ENCODE measurements at places on chromosomes 2 and 18. TPM values are rescaled to one million over a fixed set of nuclear protein-coding genes. Genes with fewer than 3 reads are reported as not detected.

The ABCG5 gene
- total RNA-seq = not detected

DNA sequence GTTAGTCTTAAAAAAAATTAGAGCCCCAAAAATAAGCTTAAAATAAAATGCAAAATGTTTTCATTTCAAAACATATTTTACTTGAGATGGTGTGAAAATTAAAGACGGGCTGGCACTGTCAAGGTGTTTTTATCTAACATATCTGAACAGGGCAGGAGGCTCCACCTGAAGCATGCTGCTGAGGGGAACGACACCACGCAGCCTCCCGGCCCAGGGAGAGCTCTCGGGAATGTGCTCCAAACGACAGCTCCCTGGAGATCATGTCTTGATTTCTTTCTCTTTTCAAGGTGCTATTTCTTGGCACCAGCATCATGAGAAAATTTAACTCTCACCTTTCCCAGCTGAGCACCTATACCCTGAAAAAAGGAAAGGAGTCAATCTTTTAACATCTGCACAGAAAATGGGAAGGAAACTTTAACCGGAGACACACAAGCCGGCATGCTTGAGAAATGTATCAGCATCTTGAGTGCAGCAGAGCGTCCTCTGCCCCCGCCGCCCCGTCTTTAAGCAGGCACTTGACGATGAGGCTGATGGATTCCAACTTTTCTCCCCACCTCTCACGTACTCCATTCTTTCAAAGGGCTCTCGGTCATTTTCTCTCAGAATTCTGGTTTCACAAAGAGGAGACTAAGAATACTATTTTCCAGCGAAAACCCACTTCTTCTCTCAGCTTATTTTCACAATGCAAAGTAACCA is 56.6 kb downstream of the EIPR1 start:
- DNase-seq = no peak

GRCh38 chr18:9803063-9803697 is 82.6 kb upstream of the TXNDC2 start:
- no peak for DNase-seq

- no peak for DNase-seq
Observed at GRCh38 chr2:9831670-9832069, 11.6 kb upstream of the TAF1B start.

The C18orf54 gene
- total RNA-seq = 1.1 TPM

The SDC1 gene
- total RNA-seq = 0.66 TPM

The INHA gene
- 1.4 TPM for total RNA-seq

The CFC1 gene
- not detected for total RNA-seq

The CRACDL gene
- 2.9 TPM for total RNA-seq

The CDK15 gene
- total RNA-seq = 0.13 TPM

The DCC gene
- not detected for total RNA-seq

DNA sequence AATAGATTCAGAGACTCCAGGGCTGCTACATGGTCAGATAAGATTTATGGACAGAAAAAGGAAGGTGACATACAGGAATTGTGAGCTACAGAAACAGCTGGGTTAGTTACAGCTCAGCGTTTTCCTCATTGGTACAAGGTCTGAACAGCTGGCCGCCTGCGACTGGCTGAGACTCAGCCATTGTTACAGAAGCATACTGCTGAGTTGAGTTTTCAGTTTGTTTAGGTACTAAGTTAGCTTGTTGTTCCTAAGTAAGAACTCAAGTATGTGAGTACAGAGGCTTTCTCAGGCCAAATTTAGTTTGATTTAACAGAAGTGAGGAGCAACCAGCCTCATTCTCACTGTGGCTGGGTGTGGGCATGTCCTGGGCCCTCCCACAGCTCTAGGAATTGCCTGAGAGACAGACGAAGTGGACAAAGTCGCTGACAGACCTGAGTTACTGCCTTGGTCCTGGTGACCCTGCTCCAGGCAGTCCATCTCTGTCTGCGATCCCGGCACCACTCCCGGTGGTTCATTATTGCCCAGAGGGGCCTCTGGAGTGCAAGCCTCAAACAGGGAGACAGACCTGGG is 27.8 kb upstream of the RHOB start:
- no peak for DNase-seq

DNA sequence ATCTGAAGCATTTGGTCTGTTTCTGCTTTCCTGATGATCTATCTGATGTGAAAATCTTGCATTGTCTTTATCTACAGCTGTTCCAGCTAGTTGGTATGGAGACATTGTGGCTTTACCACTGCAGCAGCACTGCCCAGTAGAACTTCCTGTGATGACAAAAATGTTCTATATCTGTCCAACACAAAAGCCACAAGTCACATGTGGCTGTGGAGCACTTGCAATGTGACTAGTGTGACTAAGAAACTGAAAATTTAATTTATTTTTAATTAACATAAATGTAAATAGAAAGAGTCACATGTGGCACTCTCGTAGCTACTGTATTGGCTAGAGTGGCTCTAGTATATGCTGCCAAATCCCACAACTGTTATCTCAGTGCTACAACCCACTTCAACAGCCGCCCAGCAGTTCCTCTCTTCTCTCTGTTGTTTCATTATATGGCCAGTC is 425.7 kb downstream of the SETBP1 start:
- DNase-seq = no peak

All from heart left ventricle (tissue), 16 donors.